ENCODE measurements at places on chromosomes 12 and 14. TPM values are rescaled to one million over a fixed set of nuclear protein-coding genes. Genes with fewer than 3 reads are reported as not detected.

ACRBP gene
- 0.76 TPM for total RNA-seq

KRT3 gene
- not detected for total RNA-seq

TMEM19 gene
- total RNA-seq: 23.9 TPM

LACRT gene
- total RNA-seq: not detected

RASSF3 gene
- 61.7 TPM for total RNA-seq

TESPA1 gene
- 84.6 TPM for total RNA-seq

GNB3 gene
- not detected for total RNA-seq

GNG2 gene
- 302 TPM for total RNA-seq

CCDC184 gene
- total RNA-seq: 1.4 TPM

RASAL1 gene
- total RNA-seq: 0.26 TPM

PRKD1 gene
- not detected for total RNA-seq

DCAF4 gene
- total RNA-seq: 18.1 TPM

KERA gene
- total RNA-seq: not detected

CDCA3 gene
- 115 TPM for total RNA-seq

CLEC4C gene
- not detected for total RNA-seq

CD27 gene
- total RNA-seq: 112 TPM

EPYC gene
- total RNA-seq: not detected

ESPL1 gene
- total RNA-seq: 126 TPM

C14orf132 gene
- 0.50 TPM for total RNA-seq

KLRC4 gene
- total RNA-seq: 3.6 TPM

RBM23 gene
- 77.1 TPM for total RNA-seq

SLC4A8 gene
- total RNA-seq: 11.4 TPM

MYH6 gene
- not detected for total RNA-seq

CLEC4D gene
- total RNA-seq: not detected

SERPINA6 gene
- total RNA-seq: not detected

SYCP3 gene
- 2.0 TPM for total RNA-seq

CARMIL3 gene
- total RNA-seq: 0.95 TPM

RIC8B gene
- total RNA-seq: 18.1 TPM

CCDC196 gene
- not detected for total RNA-seq

LRP1-AS gene
- not detected for total RNA-seq

RNASE2 gene
- total RNA-seq: not detected

RASSF8 gene
- 1.0 TPM for total RNA-seq

KRT85 gene
- total RNA-seq: not detected

REP15 gene
- total RNA-seq: not detected

PAPLN gene
- total RNA-seq: 0.45 TPM

PLEKHD1 gene
- 0.10 TPM for total RNA-seq

TMEM179 gene
- total RNA-seq: not detected

FSCB gene
- not detected for total RNA-seq

NEUROD4 gene
- total RNA-seq: not detected

NYNRIN gene
- 0.21 TPM for total RNA-seq

SAMD15 gene
- total RNA-seq: 0.40 TPM

CLEC1B gene
- not detected for total RNA-seq

NKX2-1 gene
- not detected for total RNA-seq

SIX4 gene
- total RNA-seq: 0.10 TPM

ANHX gene
- not detected for total RNA-seq

TCL1B gene
- not detected for total RNA-seq

AQP2 gene
- total RNA-seq: not detected

FGD6 gene
- 0.70 TPM for total RNA-seq

SERPINA9 gene
- total RNA-seq: not detected

TAS2R42 gene
- not detected for total RNA-seq

All from activated CD8-positive, alpha-beta T cell treated with anti-CD3 and anti-CD28 coated beads, Interleukin-2, amount 10 ng/mL, durations not matched to agents 7 days and 5 days (primary cell).